Liver (tissue), 10 donors: ENCODE measurements at places on chromosomes 4 and X. TPM values are rescaled to one million over a fixed set of nuclear protein-coding genes. Genes with fewer than 3 reads are reported as not detected.

The SUPT20HL2 gene
- not detected for polyA plus RNA-seq

The CCKAR gene
- polyA plus RNA-seq, result not detected

The BMPR1B gene
- 0.38 TPM for polyA plus RNA-seq

The SSX4 gene
- polyA plus RNA-seq, result not detected

GRCh38 chr4:151294833-151295496, 18.0 kb downstream of the PRSS48 start:
- DNase-seq, result no peak

- DNase-seq, result no peak
Measured at GRCh38 chrX:136397001-136397400, 90.7 kb upstream of the BRS3 start.

DNA sequence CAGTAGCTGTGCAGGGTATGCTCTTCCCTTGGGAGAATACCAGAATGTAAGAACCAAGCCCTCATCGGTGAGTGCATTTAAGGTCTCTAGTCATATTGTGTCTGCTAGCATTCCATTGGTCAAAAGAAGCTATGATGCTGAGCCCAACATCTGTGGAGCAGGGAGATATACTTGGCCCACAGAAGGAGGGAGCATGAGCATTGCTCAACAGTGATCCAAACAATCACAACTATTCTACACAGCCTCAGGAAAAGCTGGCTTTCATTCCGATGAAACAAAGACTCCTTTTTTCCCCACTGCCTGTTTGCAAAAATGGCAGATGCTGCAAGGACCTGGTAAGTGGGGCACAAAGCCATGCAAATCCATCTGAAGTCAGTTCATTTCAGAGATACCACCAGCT, 80.6 kb upstream of the DHX15 start:
- no peak for DNase-seq

- DNase-seq, result no peak
Measured at GRCh38 chr4:144531841-144532240, 114.1 kb upstream of the HHIP start.

DNA sequence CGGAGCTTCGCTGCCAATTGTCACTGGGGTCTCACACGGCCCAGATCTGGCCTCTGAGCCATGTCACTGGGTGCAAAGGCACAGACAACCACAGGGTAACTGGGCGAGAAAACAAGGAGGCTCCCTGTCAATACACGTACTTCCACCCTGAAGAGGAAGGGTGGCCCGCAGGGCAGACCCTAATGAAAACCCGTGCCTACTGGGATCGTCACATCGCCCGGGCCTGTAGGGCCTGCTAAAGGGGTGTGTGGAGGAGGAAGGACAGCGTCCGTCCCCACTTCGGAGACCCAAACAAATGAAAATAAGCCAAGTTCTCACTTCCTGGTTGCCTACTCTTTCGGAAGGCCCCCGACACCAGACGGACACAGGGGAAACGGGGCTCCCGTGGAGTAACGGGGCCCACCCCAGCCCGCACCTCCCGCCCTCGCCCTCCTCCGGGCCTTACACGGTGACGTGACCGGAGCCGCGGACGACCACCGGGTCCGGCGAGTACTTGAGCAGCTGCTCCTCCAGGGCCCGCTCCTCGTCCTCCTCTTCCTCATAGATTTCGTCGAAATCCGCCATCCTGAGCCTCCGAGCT, 578 bp downstream of the CHIC2 start:
- DNase-seq, result peak; percentile 68

DNA sequence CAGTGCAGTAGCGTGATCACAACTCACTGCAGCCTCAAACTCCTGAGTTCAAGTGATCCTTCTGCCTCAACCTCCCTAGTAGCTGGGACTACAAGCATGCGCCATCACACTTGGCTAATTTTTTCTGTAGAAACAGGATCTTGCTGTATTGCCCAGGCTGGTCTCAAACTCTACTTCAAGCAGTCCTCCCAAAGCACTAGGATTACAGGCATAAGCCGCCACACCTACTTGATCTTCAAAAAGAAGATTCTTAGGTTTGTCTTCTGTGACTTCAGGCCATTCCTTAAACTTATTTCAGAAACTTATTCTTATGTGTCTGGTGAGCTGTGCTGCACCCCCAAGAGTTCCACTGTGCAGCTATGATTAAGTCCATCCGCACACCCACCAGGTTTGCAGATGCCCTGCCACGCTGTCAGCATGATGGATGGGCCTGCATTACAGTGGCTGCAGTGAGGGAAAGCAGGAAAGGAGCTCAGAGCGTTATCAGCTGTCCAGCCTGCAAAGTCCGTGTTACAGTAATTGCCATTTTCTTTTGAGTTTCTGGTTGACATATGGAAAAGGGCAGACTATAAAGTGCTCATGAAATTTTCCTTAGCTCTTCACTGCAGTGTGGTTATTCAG, 146.6 kb downstream of the AASDH start:
- DNase-seq, result no peak

- DNase-seq, result no peak
Measured at GRCh38 chrX:104660092-104660491, 94.1 kb downstream of the IL1RAPL2 start.
